ENCODE measurements at places on chromosomes 5 and 9.

GRCh38 chr9:128494108-128494745 lies 10.3 kb upstream of the GLE1 start:
- DNase-seq: no peak

- DNase-seq: no peak
Observed at GRCh38 chr5:31937226-31937625, 236.9 kb downstream of the GOLPH3 start.

DNA sequence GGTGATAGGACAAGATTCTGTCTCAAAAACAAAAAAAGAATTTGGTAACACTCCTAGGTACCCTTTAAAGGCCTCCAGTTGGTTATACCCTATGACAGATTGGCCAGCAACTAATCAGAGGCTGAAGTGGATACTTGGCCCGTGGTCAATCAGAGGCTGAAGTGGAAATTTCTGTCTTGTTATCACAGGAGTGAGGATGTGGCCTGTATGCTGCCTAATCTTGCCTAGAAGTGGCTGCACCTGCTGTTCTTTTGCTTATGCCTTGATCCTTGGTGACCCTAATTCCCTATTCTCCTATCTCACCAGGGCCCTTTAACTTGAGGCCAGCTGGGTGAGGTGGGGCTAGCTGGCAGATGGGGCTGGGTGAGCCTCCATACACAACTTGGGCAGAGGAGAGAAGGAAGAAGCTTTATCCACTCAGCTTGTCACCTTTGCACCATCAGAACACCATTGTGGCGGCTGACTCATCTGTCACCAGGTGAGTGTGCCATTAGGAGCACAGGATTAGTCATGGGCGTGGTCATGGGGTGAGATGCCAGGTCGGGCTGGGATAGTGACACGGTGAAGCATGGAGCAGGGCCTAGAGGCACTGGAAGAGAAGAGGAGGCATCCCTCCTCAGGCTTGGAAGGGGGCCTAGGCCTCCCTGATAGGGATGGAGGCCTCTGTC lies 41.5 kb downstream of the SAR1B start:
- peak; percentile 66 for DNase-seq

DNA sequence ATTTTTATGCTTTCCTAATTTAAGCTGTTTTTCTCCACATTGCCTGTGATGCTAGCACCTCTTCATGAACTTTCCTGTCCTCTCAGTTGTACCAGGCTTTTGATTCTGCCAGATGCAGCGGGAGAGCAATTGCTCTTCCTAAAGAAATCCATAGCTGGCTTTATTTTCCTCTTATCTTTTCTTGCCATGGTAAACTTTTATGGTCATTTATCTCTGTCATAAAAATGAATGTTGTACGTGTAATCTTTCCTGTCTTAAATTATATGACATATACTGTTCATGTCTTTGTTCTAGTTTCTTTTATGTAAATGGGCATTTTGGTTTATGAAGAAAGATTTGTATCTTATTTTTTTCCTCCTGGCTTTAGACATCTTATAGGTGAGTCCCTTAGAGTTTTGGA lies 127.5 kb downstream of the SH3GL2 start:
- no peak for DNase-seq

- no peak for DNase-seq
Observed at GRCh38 chr5:88190106-88190834, 78.4 kb downstream of the TMEM161B start.
